ENCODE measurements at places on chromosomes 2 and 18.

DNA sequence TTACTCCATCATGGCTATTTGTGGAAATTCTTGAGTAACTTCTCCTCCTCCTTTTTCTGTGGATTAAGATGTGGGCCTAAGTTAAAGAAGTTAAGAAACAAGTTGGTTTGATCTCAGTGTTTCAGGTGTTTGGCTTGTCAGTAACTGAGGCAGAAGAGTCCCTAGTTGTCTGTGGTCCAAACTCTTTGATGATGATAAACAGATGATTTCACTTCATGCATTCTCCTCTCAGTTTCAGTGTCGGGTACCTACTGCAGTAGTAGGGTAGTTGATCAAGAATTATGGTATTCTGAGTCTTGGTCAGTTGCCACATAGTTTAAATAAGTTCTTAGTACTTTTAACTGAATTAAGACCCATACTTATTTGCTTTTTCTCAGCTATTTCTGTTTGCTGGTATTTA, 85.6 kb downstream of the NCOA1 start:
- DNase-seq = no peak

DNA sequence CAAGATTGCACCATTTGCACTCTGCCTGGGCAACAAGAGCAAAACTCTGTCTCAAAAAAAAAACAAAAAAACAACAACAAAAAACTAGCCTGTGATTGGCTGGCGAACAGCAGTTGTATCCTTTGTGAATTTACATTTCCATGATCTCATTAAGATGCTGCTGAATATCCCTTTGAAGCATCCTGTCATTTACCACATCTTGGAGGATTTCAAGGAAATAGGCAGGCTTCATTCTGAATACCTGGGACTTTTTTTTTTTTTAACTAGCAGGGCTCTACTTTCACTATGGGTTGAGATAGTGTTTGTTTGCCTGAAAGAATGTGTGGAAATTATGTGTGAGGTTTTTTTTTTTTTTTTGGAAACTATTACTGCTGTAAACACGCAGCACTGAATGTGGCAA, 49.6 kb upstream of the RPL31 start:
- no peak for DNase-seq

DNA sequence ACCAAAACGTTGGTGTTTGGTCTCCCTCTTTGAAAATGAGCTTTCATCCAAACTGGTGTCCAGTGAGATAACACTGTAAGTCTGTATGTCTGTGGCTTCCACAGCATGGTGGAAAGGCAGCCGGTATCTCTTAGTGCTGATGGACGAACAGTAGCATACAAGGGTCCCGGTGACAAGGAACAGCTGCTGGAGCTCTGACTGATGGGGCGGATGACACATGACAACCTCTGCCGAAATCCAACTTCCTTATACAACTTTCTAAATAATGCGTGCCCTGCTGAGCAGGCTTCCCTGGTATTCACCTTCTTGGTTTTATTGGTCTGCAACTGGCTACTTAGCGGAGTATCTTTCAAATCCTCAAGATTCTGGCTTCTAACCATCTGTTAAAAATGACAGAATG, 216.2 kb downstream of the SRBD1 start:
- DNase-seq = no peak

DNA sequence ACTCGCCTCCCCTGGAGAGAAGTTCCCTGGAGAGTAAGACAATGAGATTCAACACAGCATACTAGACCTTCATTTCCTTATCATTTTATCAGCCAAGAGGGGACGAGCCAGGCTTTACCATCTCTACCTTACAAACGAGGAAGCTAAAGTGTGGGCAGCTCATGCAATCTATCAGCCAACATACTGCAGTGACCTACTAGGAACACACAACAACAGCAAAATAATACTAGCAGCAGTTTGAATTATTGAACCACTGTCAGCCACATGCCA, 60.0 kb upstream of the TEX51 start:
- no peak for DNase-seq

- DNase-seq = no peak
Observed at GRCh38 chr18:47323158-47323557, 71.7 kb upstream of the SKOR2 start.

DNA sequence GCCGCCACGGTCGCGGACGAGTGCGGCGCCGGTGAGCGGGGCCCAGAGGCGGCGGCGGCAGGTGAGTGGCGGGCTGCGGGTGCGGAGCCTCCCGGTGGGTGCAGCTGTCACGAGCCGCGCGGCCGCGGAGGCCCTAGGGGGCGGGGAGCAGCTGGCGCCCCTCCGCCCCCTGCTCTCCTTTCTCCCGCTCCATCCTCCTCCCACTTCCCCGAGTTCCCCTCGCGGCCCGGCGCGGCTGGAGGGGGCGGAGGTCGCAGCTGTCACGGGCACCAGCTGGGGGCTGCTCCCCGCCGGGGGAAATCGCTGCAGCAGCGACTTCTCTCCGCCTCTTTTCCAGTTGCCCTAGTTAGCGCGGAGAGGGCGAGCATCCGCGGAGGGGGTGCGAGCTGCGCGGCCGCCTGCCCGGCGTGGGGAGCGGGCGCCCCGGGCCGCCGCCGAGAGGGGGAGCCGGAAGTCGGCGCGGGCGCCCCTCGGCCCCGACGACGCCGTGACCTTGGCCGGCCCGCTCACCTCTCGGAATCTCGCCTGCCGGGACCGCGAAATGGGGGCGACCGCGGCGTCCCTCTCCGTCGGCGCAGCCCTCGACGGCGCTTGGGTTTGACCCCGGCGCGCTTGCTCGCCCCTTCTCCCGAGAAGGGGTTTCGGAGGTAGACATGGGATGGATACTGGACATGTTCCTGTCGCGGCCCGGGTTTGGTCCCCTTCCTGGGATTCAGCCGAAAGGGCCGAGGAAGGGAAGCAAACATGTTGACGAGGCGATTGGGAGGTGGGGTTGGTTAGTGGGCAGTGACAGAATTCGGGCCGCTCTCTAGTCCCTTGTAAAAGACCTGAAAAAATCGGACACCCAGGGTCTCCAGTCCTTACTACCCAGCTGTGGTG, 727 bp downstream of the NCOA1 start:
- no peak for DNase-seq

- DNase-seq = no peak
Observed at GRCh38 chr2:63891488-63892030, 49.9 kb downstream of the UGP2 start.

GRCh38 chr2:168052773-168053172, 194.6 kb downstream of the STK39 start:
- no peak for DNase-seq

DNA sequence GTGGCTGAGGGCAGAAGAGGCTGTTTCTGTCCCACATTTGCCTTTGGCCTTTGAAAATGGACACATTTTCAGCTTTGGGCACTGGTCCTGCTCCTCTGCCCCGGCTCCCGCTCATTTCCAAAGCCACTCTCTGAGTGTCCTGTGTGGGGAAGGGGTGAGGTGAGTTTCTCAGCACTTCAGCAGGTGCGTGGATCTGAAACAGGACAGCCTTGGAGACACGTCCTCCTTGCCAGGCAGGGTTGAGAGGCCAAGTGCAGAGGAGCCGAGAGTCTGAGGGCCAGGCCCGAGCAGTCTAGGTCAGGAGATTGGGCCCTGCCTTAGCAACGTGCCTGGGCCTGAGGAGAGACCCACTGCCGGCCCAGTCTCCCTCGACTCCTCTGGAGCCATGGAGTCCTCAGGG, 21.9 kb upstream of the ALPI start:
- DNase-seq = no peak

Data from HCT116 (cell line).